ENCODE measurements at places on chromosomes 12 and 14.

DNA sequence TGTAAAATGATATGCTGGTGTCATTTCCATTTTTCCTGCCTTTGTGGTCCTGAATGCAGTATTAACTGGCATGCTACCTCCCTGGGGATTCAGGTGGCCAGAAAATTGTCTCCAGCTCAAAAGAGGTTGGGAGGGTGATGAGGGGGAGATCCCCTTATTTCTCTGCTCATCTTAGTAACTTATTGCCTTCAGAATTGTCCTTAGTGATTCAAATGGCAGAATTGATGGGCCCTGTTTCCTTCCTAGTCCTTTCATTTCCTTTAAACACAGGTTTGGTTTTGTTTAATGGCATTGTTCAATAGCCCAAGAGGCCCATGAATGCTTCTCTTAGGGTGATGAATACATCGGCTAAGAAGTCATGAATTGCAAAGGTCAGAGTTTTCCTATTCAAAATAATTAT, 207.0 kb downstream of the SLC41A2 start:
- DNase-seq = no peak

- DNase-seq = peak; percentile 20
Observed at GRCh38 chr12:12562016-12562483, 613 bp downstream of the DUSP16 start.

- DNase-seq = peak; percentile 58
Observed at GRCh38 chr14:75906680-75907280, 75.0 kb downstream of the TGFB3 start.

DNA sequence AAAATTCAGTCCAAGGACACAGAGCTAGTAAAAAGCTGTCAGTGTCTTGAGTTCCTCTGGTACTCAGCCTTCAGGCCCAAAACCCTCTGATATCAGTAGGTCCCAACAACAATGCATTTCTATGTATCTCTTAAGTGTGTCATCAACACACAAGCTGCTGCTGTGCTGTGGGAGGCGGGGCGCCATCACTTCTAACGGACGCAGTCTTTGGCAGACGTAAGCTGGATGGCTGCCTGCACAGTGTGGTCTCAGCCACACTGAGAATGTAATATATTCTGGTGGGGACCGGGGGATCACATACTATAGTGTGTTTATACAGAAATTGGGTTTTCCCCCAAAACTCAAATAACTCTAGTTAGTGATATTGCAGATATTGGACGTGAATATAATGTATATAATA, 123.9 kb downstream of the SUDS3 start:
- no peak for DNase-seq

GRCh38 chr12:6074427-6074826, 50.0 kb downstream of the VWF start:
- no peak for DNase-seq

DNA sequence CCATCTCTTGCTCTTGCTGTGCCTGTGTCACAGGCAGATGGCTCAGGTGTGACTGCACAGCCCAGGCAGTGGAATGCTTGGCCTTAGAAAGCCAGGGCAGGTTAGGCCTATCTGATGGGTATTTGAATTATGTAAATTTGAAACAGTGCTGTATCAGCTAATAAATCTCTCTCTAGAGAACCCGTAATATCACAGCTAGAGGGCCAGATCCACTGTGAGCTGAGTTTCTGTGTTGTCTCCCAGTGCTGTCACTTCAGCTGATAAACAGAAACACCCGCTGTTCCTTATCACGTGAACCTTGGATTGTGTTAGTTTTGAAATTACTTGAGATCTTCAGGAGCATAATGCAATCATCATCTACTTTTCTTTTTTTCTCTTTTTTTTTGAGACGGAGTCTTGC, 21.5 kb upstream of the ALDH2 start:
- no peak for DNase-seq

- DNase-seq = no peak
Observed at GRCh38 chr14:102544747-102545460, 35.3 kb upstream of the ANKRD9 start.

DNA sequence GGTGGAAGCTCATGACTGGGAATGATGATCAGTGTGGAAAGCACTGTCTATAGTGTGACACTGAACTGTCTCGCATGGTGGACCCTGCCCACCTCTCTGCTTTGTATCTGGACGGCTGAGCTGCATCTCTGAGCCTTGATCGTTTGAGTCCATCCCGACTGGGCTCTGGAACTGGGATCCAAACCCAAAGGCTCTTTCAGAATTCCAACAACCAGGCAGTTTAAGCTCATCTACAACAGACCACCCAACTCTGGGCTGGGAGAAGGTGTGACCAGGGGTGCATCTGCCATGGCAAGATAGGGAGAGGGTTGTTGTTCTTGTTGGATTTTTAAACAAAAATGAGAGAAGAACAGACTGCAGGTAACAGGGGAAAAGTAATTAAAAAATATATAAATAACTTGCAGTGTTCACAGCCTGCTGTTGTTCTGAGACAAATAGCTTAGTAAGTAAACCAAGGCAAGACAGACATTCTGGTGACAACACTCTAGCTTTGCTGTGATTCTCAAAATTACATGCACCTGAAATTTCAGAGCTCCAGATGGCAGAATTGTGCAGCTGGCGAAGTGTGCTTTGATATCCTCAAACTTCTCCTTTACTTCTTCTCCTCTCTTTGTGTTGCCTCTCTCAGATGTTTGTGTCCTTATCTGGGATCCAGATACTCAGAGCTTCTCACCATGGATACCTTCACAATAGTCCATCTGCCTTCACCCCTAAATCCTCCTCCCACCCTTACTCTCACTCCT, 209.6 kb downstream of the EMP1 start:
- DNase-seq = no peak

DNA sequence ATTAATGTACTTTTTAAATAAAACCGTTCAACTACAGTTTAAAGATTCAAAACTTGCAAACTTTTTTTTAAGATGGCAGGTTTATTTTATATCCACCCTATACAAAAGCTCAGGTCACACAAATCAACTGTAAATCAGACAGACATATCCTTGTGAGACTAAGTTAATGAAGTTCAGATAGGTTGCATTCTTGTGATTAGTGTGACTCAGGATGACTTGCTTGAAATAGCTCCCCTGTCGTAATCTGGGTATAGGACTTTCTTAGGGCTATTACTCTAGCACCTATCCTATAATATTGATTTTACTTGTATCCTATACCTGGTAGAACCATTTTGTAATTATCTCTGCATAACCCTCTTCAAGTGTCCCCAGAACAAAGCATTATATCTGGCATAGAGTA, 9.5 kb upstream of the PRKD1 start:
- no peak for DNase-seq

- DNase-seq = no peak
Observed at GRCh38 chr12:53118751-53119300, 15.5 kb downstream of the SOAT2 start.

- DNase-seq = no peak
Observed at GRCh38 chr12:111748867-111749266, 17.9 kb upstream of the ALDH2 start.

- no peak for DNase-seq
Observed at GRCh38 chr14:36019126-36019525, 157.4 kb downstream of the PTCSC3 start.

DNA sequence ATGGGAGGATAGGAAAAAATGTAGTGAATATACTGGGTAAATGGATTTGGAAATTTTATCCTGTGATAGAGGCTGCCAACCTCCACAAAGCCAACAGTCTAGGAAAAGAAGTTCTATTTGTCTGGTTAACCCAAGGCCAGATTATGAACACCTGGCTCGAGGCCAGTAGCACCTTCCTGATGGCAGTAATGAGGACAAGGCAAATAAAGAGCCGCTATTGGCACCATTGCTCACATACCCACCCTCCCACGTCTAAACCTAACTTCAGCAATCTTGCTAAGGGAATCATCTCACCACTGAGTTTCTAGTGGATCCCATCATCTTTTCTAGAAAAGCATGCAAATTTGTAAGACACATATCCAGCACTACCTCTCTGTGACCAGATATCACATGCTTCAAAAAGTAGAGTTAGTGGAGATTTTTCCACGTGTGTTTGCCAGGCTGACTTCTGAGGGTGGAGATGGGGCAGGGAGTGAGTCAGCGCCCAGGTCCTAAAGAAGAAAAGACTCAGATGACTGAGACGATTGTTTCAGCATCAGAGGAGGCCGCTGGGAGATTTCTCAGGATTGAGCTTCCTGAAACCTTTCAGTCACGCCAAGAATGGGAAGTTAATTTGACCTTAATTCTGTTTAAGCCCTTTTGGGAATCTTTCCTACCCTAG, 362.9 kb downstream of the EMP1 start:
- no peak for DNase-seq

DNA sequence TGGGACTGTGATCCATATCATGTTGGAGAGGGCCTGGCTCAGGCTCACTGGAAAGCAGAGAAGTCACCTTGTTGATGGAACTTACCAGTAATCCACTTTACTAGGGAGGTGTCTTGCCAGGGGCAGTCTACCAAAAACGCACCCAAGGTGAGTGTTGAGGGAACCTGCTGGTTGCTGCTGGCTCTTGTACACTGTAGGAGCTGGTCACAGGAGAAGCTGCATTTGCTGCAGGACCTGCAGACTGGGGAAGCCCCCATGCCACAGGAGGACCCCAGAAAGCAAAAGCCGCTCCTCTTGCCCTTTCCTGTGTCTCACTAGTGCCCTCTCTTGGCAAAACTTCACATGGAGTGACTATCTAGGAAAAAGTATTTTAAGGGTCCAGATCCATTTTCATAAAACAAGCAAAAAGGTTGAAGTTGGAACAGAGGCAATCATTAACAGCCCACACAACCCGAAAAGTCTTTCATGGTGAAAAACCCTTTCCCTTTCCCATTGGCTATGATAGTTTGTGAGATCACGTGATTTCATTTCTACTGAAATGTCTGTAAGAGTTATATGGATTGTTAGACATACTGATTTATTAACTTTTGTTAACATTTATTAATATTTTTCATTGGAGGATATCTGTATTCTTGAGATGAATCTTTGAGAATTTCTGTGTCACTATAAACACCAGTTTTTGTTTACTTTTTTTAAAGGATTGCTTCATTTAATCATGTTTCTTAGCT, 59.2 kb downstream of the RASSF8 start:
- no peak for DNase-seq

- no peak for DNase-seq
Observed at GRCh38 chr12:124273630-124274029, 21.3 kb upstream of the RFLNA start.

- DNase-seq = no peak
Observed at GRCh38 chr14:75993567-75994041, 8.0 kb downstream of the IFT43 start.

- no peak for DNase-seq
Observed at GRCh38 chr14:69863083-69863482, 16.1 kb upstream of the SMOC1 start.

DNA sequence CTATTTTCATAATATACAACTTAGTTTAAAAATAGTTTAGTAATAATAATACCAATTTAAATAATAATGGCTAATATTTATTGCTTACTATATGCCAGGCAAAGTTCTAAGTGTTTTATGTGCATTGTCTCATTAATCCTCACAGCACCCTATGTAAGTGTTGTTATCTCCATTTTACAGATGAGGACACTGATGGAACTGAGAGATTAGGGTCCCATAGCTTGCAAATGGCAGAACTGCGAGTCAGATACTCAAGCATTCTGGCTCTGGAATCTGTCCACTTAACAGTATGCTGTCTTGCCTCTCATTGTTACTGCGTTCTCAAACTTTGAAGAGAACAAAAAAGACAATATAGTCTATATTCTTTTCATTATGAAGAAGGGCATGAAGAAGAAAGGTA, 19.0 kb downstream of the AP5M1 start:
- DNase-seq = no peak

DNA sequence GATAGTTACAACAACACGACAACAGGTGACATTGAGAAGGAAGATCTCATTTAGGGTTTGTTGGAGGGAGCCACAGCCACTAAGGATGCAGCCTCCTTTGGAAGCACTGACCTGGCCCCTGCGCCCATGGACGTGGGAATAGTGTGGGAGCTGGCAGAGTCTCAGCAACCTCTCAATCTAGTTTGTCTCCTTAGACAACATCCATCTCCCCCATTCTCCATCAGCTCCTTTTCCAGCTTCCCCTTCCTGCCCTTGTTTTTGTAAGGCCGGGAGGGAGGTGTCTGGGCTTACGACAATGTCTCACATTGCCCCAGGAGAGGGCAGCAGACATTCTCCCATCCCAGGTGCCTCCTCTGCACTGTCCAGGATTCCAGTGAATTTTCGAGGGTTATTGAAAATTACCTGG, 170.2 kb upstream of the PZP start:
- no peak for DNase-seq

- DNase-seq = no peak
Observed at GRCh38 chr14:92668276-92668973, 80.0 kb downstream of the LGMN start.

GRCh38 chr12:132006056-132006680, 56.4 kb downstream of the EP400 start:
- no peak for DNase-seq

DNA sequence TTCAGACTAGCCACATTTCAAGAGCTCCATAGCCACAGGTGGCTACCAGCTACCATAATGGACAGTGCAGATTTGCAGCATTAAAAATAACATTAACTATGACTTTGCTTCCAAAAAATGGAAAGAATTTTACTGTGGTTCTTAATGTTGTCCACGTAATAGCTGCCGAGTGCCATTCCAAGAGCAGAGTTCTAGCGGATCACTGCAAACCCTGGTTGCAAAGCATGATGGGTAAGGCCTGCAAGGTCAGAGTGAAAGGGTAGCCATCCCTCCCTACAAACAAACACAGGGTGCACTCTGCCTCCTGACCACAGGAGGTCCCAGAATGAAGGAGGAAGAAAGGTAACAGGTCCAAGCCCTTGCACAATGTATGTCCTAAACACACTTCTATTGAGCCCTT, 157.6 kb downstream of the DPF3 start:
- no peak for DNase-seq

DNA sequence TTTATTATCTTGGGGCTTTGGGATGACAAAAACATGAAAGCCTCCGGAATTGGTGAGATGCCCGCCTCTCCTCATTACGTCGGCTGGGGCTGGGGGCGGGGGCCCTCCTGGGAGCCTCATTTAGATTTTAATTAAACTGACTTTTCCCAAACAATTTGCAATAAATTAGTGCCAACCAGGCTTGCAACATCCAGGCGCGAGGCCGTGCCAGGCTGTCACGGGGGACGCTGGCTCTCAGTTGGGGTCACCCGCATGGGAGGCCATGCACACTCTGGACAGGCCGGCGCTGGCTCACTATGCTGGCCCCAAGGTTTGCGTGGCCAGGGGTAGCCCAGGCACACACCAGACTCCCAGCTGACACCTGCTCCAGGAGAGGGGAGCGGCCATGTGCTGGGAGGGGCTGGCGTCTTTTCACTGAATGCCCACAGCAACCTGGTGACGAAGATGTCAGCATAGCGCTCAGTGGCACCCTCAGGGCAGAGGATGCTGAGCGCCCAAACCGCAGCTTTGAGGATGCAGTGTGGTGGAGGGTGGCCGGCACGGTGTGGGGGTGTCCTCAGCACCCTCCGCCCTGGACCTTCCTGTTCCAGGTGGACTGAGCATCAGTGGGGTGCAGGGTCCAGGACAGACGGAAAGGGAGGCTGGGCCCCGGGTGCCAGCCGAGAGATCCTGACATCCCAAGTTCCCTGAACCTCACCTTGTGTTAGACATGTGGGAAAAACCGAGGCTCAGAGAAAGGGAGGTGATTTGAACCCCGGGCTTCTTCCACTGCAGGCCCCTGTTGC, 190.8 kb upstream of the C14orf180 start:
- DNase-seq = no peak

- no peak for DNase-seq
Observed at GRCh38 chr12:76117751-76118150, 33.3 kb upstream of the NAP1L1 start.

- DNase-seq = no peak
Observed at GRCh38 chr12:95837240-95838038, 21.3 kb upstream of the SNRPF start.

- no peak for DNase-seq
Observed at GRCh38 chr14:78153064-78153341, 17.2 kb upstream of the NRXN3 start.

Measured in activated CD4-positive, alpha-beta T cell treated with anti-CD3 and anti-CD28 coated beads, Interleukin-2, amount 50 U/mL, for 4 hours (primary cell).